Trophoblast cell (in vitro differentiated cells and primary cell): ENCODE measurements at places on chromosomes 3 and 15.

DNA sequence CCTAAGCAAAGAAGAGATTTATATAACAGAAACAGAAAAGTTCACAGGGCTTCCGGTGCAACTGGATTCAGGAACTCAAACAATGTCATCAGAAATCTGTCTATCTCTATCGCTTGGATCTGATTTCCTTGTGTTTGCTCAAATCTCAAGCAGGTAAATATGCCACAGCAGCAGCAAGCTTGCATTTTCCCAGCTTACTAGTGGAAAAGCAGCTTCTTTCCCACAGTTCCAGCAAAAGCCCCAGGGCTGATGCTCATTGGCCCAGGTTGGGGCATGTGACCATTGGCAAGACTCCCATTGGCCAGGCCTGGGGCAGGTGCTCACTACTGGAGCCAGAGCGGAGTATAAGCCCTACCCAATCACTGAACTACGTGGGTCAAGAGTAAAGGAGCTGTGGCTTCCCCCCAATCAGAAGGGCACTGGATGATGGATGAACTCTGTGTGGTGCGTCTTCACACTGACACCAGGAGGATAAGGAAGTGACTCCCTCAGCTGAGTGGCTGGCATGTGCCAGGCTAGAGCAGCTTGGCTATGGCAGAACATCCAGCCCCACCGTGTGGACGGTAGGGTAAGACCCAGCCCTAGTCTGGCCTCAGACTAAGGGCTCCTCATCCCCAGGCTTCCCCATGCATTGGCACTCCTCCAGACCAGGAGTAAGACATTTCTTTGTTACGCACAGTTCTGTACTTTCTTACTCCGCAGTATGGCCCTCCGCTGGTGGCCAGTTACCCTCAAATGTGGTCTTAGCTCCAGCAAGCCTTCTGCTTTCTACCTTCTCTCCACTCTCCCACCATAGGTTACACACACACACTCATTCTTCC is 13.1 kb upstream of the VIPR1 start:
- DNase-seq = no peak

- no peak for DNase-seq
Observed at GRCh38 chr3:183038221-183038620, 57.9 kb upstream of the DCUN1D1 start.

DNA sequence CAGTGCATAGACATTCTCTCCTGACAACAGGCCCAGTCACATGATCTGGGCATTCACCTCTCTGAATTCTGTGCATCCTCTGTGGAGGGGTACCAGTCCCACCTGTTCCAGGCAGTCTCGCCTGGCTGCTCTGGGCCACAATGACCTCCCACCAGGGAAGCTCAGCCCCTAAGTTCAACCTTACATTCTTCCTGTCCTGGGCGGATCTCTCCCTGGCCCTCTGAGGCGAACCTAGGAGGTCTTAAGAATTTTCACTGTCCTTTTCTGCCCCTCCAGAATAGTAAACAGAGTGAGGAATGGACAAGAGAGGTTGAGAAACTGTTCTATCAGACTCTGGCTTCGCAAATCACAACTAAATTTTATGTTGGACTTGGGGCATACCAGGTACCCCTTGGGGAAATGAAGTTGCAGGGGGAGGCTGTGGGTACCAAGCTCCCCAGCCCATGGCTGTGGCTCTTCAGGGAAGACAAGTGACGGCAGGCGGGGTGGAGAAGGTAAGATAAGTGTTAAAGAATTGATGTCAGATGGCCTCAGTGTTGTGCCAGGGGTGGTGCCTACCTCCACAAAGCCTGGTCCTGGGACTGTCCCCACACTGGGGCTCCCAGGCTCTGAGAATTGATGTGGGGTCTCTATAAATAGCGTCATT is 5.3 kb downstream of the SCN5A start:
- DNase-seq = no peak

- no peak for DNase-seq
Observed at GRCh38 chr3:35640190-35641165, 1.2 kb downstream of the ARPP21 start.

DNA sequence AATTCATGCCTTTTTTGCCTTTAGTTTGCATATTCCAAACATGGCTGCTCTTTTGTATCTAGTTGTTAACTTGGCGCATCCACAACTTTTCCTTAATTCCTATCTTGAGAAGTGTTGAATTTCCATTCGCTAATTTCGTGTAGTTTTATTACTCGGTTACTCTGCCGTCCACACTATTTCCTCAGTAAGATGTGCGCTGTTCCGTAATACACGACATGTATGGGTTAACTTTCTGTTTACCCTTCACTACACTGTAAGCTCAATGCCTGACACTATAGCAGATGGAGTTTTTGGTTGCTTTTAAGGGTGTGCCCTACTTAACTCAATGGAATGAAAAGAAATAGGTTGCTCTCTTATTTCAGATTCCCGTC is 724 bp downstream of the RPSA start:
- no peak for DNase-seq

GRCh38 chr3:125192190-125193035 is 20.1 kb downstream of the SLC12A8 start:
- peak; percentile 55 for DNase-seq

- DNase-seq = no peak
Observed at GRCh38 chr3:41334426-41334825, 135.1 kb downstream of the CTNNB1 start.
